Nucleus accumbens (tissue), 56 donors: ENCODE measurements at places on chromosomes 16 and 17.

DNA sequence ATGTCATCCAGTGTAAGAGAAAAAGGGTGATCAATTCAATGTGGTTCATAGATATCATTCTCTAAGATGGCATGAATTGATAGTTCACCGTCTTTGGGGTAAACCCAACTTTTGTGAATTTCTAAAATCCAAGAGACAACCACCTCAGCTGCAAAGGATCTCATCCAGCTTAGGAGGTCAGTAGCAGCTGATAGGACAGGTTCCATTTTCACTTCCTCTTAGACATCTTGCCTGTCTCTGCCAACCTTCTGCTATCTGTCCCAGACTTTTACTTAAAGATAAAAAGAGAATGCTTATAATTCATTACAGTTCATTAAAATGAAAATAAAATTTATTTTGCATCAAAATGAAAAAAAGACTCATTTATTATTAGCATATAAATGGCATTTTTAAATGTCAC lies 468.2 kb downstream of the XYLT1 start:
- no peak for DNase-seq

GRCh38 chr16:61210076-61210475 lies 826.2 kb downstream of the CDH8 start:
- no peak for DNase-seq

DNA sequence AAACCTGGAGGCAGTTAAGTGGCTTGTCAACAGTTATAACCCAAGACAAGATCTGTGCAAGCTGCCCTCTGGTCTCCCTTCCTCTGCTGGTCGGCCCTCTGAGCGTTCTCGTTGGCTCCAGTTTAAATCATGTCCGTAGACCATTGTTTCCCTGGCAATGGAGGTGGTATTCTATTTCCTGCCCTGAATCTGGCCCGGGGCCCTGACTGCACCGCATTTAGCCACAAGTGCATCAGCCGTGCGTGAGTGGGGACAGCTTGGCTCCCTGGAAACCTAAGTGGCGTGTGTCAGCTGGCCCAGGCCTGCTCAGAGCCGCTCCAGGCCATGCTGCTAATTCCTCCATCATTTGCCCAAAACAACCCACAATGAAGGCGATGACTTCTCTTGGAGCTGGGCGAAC lies 15.0 kb upstream of the MYLK3 start:
- no peak for DNase-seq

GRCh38 chr16:64543441-64543840 lies 578.4 kb downstream of the CDH11 start:
- DNase-seq: no peak

- no peak for DNase-seq
Observed at GRCh38 chr16:1920727-1921171, 2.5 kb upstream of the HS3ST6 start.

- DNase-seq: no peak
Observed at GRCh38 chr16:21603928-21604327, 4.6 kb downstream of the METTL9 start.

DNA sequence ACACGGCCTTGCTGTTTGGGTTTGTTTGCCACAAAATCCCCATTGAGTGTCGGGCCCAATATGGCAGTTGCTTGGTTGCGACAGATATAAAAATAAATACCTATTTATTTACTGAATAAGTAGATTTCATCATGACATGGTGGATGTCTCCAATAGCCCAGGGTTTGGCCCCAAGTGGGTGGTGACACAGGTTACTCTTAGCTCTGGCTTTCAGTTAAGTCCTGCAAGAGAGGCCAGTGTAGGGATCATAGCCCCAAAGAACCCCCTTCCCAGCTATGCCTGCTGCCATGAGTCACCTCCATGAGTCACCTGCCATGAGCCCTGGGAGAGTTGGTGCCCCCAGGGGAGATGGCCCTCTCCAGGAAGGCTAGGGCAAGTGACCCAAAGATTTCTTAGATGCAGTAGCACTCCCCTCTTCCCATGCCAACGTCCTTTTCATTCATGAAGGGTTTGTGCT lies 78.7 kb upstream of the LGALS9 start:
- no peak for DNase-seq

DNA sequence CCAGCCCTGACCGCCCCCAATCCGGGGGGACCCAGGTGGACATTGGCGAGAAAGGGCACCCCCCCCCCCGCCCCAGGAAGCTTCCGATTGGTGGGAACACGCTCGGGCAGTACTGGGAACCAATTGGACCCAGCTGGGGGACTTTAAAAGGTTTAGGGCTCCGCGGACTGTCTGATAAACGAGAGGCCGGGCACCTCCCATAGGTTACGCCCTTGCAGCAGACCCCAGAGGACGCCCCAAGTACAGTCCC lies 245 bp downstream of the TMEM256 start:
- DNase-seq: no peak

- DNase-seq: no peak
Observed at GRCh38 chr17:76718516-76718915, 7.8 kb upstream of the MXRA7 start.

DNA sequence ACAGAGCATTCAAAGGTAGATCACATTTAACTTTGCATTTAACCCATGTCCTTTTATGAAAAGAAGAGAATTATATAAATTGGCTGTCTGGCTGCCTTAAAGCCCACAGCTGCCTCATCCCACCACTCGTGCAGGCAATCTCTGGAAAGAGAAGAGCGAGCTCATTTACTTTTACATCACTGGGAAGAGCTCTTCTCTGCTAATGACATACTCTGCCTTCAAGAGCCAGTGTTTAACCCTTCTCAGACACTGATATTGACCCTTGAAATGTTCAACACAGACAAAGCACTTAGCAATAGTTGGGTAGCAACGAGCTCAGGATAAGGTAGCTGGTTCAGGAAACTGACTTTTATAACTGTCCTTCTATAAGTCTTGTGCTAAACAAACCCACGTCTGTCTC lies 6.8 kb downstream of the KRT38 start:
- no peak for DNase-seq

DNA sequence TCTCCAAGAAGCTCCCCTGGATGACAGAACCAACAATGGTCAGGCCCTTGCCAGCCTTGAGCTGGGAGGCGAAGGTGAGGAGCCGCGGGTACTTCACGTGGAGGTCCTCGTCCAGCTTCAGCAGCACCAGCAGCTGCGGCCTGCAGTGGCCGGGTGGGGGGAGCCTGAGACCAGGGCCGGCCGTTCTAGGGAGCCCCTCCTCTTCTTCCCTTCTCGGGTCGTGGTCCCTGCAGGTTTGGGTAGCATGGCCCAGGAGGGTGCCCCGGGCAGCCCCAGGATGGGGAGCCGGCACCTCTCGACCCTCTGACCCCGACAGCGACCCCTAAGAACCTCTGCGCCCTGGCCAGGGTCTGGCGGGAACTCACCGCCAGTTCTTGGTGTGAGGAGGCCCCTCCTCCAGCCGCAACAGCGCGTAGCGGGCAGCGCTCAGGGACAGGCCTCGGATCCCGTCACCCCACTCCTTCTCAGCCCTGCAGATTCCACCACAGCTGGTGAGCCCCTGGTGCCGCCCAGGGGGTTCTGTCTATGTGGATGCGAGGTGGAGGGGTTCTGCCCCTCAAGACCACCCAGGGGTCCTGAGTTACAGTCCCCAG lies 3.1 kb upstream of the LCAT start:
- DNase-seq: no peak

- no peak for DNase-seq
Observed at GRCh38 chr16:66376577-66377305, 10.2 kb downstream of the CDH5 start.

- peak; percentile 90 for DNase-seq
Observed at GRCh38 chr17:19977293-19978208, at the start of gene AKAP10. TSS of gene AKAP10 (minus strand) at chr17:19977828. CDS start at chr17:19977679, 149 bp downstream.

- DNase-seq: no peak
Observed at GRCh38 chr17:12546983-12547382, 118.7 kb upstream of the MYOCD start.

GRCh38 chr16:69438465-69438864 lies 14.0 kb downstream of the CYB5B start:
- DNase-seq: no peak

- no peak for DNase-seq
Observed at GRCh38 chr17:40328386-40328766, 19.4 kb downstream of the RARA start.

GRCh38 chr17:61429274-61429673 lies 22.9 kb upstream of the TBX4 start:
- DNase-seq: no peak

DNA sequence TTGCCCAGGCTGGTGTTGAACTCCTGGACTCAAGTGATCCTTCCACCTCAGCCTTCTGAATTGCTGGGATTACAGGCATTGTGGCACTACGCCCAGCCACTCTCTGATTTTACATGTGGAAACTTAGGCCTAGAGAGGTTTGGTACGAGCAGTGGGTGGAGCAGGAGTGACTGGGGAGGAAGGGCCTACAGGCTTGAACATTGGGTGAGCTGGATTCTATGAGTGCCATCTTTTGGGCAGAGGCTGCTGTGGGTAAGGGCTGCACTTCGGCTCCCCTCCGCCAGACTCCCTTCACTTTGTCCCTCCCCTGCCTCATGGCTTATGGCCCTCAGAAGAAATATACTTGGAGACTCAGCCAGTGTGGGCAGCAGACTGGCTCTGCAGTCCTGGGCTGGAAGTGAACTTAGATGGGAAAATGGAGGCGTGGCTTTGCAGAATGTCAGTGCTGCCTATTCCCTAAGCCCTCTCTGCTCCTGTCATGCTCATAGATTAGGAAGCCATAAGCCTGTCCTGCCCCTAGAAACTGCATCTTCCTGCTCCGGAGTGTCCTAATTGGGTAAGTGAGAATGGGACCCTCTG lies 9.5 kb upstream of the MRC2 start:
- DNase-seq: no peak

DNA sequence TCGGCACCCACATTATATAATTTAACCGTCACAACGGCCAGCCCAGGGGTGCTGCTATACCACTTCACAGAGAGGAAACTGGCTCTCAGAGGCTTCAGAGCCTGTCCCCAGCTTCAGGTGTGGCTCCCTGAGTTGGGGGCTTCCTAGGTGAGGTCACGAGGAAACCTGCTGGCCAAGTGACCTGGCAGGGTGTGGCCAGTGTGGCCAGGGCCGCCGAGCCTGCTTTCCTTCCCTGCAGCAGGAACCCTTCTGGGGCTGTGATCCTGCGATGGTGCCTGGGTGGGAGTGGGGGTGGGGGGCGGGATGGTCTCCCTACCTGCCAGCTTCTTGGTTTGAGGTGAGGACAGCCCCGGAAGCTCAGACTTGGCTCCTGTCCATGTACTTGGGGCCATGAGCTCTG lies 39.9 kb downstream of the ADCY7 start:
- DNase-seq: no peak

DNA sequence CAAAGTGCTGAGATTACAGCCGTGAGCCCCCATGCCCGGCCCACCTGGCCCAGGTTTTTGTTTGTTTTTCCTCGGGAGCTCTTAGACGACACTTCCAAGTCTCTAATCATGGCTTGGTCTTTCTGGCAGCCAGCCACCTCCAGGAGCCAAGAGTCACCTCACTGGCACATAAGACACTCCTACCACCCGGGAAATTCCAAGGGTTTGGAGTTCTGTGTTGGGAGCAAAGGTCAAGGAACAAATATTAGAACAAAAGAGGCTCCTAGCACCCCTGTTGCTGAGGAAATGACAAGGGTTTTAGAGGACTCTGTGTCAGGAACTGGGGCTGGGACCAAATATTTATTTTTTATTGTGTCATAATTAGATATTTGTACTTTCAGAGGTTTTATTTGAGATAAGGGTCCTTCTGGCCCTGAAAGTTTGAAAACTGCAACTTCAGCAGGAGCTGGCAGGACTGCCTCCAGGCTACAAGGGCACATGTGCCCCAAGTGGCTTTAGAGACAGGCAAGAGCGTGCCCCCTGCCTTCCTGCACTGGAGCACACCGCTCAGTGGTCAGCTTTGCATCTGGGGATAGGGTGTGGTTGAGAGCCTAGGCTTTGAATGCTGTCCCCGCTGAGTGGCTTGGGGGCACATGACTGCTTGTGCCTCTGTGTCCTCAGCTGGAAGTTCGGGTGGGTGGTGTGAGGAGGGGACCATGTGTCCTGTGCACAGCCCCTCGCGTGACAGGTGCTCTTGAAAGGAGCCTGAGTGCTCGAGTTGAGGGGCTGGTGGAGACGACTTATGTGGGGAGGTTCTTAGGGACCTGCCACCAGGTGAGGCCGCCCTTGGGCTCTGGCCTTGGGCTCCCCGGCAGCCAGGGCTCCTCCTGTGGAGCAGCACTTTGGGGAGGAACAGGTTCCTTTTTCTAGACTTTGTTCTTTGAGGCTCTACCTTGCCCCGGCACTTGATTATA lies 29.7 kb downstream of the MGRN1 start:
- DNase-seq: no peak

- no peak for DNase-seq
Observed at GRCh38 chr16:48121276-48121675, 34.5 kb downstream of the ABCC12 start.

- no peak for DNase-seq
Observed at GRCh38 chr17:54339731-54340130, 517.0 kb downstream of the KIF2B start.

DNA sequence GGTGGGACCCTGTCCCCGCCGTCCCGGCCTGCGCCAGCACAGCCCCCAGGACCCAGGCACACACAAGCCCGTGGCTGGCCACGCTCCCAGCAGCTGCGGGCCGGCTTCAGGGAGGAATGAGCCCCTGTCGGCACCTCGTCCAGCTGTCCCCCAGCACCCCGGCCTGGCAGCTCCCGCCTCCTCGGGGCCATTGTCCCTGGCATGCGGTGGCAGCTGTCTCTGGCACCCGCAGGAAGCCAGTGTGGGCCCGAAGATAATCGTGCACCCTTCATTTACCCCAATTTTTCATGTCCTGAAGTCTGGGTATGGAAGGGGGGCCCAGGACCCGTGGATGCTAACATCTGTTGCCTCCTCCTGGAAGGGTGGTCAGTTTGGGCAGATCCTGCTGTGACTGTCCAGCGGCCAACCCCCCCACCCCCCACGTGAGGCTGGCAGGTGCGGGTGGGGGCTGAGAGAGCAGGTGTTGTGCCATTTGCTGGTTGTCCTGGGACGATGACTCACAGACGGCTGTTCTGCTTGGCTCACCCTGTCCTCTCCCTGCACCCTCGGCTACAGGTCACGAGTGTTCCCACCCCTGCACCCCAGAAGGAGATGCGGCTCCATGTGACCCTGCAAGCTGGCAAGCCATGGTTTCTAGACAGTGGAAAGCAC lies 4.0 kb upstream of the LMF1 start:
- peak; percentile 52 for DNase-seq

DNA sequence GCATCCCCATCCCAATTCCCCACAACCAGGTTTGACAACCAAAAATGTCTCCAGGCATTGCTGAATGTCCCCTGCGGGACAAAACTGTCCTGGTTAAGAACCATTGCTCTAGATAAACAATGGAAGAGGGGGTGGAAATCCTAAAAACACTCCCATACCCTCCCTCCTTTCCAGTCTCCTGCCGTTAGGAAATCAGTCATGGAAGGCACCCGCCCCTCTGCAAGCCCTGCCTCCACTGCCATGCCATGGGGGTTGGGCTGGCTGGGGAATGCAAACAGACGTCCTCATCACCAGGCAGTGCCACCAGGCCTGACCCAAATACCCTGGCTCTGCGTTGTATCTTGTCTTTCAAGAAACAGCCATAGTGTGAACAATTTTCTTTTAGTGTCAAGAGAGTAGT lies 57.5 kb downstream of the CYTH1 start:
- DNase-seq: peak; percentile 52

DNA sequence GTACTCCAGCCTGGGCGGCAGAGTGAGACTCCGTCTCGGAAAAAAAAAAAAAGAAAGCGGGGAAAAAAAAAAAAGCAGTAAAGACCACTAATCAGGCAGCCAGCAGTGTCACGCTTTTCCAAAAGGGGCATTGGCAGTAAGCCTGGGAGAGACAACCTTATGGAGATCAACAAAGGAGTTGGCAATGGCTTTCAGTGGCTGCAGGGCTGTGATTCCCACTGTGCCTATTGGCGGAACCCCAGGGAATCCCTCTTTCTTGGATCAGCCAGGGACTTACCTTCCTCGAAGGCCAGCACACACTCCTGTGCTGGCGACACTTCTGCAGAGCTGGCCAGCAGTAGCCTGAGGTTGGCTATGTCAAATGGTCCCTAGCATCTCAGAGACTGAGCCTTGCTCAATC lies 43.2 kb upstream of the ZFHX3 start:
- no peak for DNase-seq
